Activated naive CD4-positive, alpha-beta T cell treated with anti-CD3 and anti-CD28 coated beads for 36 hours (primary cell): ENCODE measurements at places on chromosomes 13 and 19.

GRCh38 chr13:36997716-36998427 lies 1.3 kb downstream of the ALG5 start:
- no peak for DNase-seq

DNA sequence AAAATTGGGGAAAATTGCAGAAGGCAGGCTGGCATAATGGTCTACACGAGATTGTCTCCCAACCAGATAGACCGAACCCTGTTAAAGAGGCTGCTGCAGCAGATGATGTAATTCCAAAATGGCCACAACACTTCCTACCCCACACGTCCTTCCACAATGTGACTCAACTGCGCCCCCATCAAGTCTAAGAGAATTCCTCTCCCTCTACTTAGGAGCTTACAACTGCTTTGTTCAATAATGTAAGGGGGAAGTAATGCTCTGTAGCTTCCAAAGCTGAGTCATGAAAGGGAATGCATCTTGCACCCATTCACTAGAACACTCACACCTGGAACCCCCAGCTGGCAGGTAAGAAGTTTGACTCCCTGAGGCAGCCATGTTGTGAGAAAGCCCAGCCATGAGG lies 117.8 kb upstream of the IRS2 start:
- no peak for DNase-seq

- no peak for DNase-seq
Observed at GRCh38 chr19:54955376-54955775, 8.0 kb upstream of the NLRP7 start.

GRCh38 chr19:40808497-40808896 lies 9.5 kb downstream of the EGLN2 start:
- DNase-seq = no peak

- peak; percentile 87 for DNase-seq
Observed at GRCh38 chr19:48511800-48512503, at the start of gene LMTK3. Gene LMTK3, minus strand, starts transcription at chr19:48511835. Its CDS starts 259 bp downstream, at chr19:48511576.

DNA sequence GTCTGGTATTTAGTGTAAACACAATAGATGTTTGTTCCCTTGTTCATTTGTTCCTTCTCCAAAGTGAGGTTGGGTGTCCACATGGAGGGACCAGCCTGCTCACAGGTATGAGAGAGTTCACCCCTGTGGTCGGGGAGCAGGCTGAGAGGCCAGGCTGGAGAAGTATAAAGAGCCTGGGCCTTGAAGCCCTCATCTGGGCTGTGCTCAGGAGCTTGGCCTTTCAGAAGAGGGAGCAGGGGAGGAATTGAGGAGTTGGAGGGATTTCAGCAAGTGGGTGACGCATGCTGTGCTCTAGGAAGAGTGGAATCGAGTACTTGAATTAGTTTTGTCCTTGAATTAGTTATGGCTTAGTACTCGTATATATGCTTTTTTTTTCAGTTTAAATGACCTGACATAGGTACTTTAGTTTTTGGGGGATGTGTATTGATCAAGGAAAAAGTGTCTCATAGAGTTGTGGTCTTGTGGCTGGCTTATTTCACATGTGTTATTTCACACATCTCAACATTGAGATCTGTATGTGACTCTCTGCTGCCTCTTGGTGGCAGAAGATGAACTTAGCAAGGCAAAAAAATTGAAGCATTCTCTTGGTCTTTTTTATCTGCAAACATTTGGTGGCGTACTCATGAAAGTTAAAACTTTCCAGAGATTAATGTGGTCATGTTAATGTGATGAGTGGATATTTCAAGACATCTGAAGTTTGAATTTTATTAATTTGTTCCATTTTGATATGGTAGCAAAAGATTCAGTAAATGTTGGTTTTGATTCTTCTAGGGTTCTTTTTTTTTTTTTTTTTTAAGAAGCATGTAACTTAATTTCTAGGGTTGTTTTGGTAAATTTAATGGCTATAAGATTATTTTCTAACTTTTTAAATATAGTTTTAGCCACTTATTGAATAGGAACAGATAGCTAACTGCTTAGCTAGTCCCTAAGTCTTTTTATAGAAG lies 54.3 kb downstream of the SLAIN1 start:
- DNase-seq = peak; percentile 73

DNA sequence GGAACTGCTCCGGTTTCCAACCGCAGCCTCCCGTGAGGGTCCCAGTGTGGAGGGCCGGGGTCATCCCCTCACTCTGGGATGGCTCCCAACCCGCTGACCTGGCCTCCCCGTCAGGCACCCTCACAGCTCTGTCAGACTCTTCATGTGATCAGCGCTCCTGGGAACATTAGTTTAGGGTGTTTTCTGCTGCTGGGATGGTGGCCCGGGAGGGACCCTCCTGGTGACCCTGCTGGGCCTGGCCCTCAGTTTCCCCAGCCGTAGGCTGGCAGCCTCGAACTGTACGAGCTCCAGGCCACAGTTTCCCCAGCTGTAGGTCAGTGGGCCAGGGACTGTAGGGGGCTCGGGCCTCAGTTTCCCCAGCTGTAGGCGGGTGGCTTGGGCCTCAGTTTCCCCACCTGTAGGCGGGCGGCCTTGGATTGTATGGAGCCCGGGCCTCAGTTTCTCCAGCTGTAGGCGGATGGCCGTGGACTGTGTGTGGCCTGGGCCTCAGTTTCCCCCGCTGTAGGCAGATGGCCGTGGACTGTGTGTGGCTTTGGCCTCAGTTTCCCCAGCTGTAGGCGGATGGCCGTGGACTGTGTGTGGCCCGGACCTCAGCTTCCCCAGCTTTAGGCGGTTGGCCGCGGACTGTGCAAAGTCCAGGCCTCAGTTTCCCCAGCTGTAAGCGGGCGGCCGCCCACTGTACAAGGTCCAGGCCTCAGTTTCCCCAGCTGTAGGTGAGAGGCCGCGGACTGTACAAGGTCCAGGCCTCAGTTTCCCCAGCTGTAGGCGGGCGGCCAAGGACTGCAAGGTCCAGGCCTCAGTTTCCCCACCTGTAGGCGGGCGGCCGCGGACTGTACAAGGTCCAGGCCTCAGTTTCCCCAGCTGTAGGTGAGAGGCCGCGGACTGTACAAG lies 1.3 kb upstream of the PTBP1 start:
- DNase-seq = no peak

DNA sequence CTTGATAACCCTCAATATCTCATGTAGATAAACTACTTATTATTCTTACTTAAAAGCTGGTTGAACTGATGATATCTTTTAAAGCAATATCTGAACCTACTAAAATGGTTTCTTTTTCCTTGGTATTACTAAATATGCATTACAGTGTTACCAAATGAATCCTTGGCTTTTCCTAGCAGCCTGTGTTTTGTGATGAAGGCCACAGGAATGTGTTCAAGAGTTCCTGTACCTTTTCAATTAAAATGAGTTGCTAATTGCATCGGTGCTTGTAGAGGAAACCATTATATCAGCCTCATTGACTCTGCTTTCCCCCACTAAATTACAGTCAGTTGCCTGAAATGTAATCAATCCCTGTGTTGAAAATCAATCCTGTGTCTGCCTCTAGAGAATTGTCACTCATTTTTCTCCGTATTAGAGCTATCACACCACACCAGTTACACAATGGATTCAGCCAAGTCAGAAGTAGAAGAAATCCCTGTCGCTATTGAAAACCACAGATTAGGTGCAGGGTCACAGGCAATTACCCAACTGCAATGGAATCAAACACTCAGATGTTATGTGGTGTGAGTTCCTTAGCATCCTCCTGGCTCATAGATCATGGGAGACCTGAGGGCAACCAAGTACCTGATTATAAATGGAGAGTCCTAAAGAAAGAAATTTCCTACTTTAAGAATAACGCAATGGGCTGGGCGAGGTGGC lies 13.3 kb downstream of the FAM216B start:
- no peak for DNase-seq

DNA sequence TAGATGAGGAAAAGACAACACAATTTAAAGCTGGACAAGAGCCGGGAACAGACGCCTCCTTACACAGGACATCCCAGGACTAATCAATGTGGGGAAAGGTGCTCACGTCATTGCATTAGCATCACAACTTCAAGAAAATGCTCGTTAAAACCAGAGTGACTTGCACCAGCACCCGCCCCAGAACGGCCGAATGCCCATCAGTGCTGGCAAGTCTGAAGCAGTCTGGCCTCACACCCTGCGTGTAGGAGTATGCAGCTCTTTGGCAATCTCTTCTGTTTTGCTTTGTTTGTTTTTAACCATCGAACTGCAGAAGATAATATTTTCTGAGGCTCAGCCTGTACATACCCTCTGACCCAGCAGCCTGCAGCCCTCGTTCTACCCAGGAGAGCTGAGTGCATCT lies 44.8 kb upstream of the LDLR start:
- DNase-seq = no peak

- DNase-seq = no peak
Observed at GRCh38 chr13:114115796-114116195, 16.6 kb downstream of the RASA3 start.

- no peak for DNase-seq
Observed at GRCh38 chr19:2811221-2811722, 8.4 kb upstream of the ZNF554 start.

GRCh38 chr13:59747529-59747928 lies 416.2 kb downstream of the DIAPH3 start:
- DNase-seq = no peak

DNA sequence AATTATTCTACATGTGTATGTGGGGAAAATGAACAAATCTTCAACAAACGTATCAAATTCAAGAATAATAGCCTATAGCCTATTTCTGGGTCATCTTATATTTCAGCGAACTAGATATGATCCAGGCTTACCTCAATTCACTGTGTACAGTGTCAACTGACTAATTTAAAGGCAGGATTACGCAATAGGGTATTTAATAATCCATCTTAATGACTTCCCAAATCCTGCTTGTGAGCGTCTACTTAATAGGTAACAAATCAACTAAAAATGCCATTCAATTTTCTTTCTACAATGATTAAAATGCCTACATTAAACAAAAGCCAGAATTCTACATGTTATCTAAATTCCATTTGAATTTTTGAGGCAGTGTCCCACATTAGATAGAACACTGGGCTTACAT lies 67.0 kb downstream of the USP12 start:
- no peak for DNase-seq

GRCh38 chr13:98492335-98493041 lies 84.4 kb downstream of the STK24 start:
- DNase-seq = no peak
